ENCODE measurements at places on chromosomes 5 and 9.
A peak's percentile ranks its signal among the peaks of the same experiment; 100 is the strongest.

GRCh38 chr9:95635986-95636671 lies 119.4 kb upstream of the PTCH1 start:
- DNase-seq, result no peak

DNA sequence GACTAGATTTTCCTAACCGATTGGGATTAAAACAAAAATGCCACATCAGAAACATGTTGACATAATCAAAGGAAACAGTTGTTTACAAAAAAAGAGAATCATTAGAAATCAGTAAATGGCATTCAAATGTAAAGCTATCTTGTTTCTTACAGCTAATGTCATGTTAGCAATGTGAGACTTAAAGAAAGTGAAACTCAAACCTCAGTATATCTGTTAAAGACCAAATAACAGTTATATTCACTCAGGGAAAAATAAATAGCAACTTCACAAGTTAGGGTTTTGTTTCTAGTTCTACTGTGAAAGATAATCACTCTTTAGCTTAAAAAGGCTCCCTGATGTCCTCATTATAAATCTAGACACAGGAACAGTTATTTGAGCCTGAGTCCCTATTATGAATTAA lies 189.3 kb upstream of the EFNA5 start:
- DNase-seq, result no peak

GRCh38 chr9:23941051-23941450 lies 115.0 kb upstream of the ELAVL2 start:
- no peak for DNase-seq

DNA sequence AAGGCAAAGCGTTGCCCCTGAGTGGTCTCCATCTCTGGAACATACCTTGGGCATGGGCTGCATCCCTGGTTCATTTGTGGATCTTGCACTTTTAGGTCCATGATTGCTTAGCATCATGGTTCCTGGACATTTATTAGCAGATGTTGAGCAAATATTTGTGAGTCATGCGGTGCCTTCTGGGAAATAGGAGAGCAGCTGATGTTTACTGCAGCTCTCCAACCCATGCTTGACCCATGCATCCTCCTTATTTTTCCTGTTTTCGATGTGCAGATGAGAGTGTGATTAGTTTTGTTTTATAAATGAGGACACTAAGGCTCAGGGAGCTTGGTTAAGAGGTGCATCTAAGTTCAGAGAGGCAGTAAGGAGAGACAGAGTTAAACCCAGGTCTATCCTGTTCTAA lies 253.7 kb downstream of the ICE1 start:
- no peak for DNase-seq

DNA sequence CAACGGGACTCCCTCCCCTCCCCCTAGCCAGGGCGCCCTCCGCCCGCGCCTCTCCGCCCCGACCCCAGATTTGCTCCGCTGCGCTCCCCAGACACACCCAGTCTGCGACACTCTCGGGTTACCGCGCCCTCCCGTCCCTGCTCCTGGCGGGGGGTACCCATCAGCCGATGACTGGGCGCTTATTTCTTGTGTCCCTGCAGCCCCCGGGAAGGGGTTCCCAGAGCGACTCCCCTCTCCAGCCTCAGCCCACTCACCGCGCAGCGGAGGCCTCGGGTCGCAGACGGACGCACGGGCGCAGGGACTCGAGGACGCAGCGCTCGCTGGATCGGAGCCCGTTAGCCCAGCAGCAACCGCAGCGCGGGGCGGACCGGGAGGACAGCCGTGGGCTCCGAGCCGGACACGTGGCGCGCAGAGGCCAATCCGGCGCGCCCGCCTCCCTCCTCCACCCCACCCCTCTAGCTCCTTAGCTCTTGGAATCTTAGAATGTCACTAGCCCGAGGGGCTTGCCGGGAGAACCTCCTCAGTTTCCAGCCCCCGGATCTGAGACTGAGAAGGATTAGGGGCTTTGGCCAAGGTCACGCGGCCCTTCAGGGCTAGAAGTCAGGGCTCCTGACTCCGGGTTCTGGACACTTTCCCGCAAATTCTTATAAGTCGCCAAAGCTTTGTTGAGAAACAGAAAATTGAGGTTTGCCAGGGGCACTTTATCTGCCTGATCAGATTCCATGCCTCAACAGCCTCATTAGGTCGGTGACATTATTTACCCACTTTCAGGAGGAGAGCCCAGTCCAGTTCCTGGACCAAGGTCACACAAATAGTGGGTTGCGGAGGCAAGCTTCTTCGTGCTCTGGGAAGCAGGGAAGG lies at the start of gene ANXA6:
Gene ANXA6 (minus strand): TSS at position 354 of the 861 bp plus-strand sequence. CDS start 9,878 bp downstream, outside the sequence.
- peak; percentile 43 for DNase-seq

- no peak for DNase-seq
Observed at GRCh38 chr5:130243641-130244040, 339.4 kb downstream of the CHSY3 start.

DNA sequence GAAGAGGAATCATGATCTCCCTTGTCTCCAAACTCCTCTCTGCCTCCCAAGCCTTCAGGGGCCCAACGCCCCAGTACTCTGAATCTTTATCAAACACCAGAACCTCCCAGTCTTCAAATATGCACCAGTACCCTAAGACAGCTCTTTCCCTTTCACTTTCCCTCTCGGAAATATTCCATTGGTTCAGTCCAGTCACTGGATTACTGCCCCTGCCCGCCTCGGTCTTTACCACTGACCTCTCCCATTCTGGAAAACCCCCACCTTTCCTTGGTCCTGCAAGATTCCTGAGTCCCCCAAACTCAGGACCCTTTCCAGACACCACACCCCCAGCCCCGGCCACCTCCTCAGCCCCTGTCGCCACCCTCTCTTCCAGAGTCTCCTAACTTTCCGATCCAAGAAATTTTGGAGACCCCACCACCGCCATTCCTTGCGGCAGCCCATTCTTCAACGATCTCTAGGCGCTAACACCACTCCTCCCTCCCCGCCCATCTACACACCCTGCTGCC lies 674 bp downstream of the C5orf15 start:
- no peak for DNase-seq

GRCh38 chr5:83889971-83890745 lies 169.5 kb upstream of the HAPLN1 start:
- no peak for DNase-seq

- no peak for DNase-seq
Observed at GRCh38 chr9:37921546-37922300, 17.8 kb upstream of the SLC25A51 start.

GRCh38 chr5:171242521-171242920 lies 66.5 kb upstream of the TLX3 start:
- DNase-seq, result no peak

- no peak for DNase-seq
Observed at GRCh38 chr5:151448038-151448985, 909 bp downstream of the SLC36A1 start.

- no peak for DNase-seq
Observed at GRCh38 chr5:173341961-173342430, 13.8 kb upstream of the STC2 start.

GRCh38 chr5:6483880-6484382 lies 35.3 kb downstream of the UBE2QL1 start:
- no peak for DNase-seq

DNA sequence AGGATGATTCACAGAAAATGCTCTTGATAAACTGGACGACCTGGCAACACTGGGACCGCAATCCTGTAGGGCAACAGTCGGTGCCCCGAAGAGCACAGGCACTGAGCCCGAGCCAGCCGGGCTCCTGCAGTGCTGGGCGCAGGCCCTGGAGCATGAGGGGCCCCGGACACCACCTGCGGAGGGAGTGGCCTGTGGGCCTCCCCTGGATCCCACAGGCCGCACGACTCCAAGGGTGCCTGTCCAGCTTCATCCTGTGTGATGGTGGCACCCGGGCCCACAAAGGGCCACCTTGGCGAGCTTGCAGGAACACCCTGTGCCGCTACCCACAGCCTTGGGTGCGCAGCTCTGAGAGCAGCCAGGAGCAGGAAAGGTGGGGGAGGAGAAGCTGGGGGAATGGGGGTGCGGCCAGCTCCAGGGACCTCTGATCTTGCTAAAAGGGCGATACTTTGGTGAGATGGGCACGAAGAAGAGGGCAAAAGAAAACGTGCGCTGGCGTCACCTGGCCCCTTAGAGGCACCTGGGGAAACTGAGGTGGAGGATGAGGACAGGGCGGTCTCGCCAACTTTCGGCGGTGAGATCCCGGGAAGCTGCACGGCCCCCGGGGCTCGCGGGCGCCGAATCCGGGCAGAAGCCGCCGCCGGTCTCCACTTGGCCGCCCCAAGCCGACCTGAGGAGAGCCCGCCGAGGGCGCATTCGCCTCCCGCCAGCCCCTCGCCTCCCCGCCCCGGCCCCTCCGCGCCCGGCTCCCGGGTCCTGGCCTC lies 722 bp downstream of the TBC1D9B start:
- DNase-seq, result no peak

DNA sequence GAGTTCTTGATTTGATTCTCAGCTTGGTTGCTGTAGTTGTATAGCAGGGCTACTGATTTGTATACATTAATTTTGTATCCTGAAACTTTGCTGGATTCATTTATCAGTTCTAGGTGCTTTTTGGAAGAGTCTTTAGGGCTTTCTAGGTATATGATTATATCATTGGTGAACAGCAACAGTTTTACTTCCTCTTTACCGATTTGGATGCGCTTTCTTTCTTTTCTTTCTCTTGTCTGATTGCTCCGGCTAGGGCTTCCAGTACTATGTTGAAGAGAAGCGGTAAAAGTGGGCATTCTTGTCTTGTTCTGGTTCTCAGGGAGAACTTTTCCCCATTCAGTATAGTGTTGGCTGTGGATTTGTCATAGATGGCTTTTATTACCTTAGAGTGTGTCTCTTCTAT lies 158.9 kb downstream of the SAXO1 start:
- no peak for DNase-seq
